Sigmoid colon (tissue), 7 donors: ENCODE measurements at places on chromosomes 6 and 20. TPM values are rescaled to one million over a fixed set of nuclear protein-coding genes. Genes with fewer than 3 reads are reported as not detected.

DNA sequence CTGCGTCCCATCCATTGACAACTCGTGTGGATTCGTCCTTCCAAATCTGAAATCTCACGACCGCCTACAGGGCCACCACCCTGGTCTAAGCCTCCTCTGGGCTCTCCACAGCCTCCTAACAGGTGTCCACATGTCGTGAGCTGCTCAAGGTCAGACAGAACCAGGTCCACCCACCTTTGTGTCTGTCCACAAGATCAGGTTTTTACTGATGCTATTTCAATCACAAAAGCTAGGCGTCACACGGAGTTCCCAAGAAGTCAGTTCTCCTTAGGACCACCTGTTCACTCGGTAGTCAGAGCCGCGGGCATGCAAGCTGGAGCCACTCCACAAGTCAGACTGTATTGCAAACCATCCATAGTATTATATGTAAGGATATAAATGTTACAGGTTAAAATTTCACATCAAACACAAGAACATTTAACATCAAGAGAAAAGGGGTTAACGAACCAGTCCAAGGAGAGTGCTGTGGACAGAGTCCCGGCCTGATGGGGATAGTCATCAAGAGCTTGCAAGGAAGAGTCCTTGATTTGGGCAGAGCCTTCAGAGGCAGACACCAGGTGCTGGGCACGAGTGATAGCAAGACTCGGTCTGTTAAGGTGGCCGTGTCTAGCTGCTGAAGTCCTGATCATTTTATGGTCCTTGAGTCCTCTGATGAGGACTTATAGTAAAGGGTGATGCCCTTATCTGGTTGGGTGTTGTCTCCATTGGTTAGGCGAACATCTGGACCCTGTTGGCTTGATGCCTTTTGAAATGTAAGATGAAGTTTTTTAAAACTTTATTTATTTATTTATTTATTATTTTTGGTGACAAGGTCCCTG is 731 bp upstream of the DNPH1 start:
- DNase-seq = peak; percentile 52

DNA sequence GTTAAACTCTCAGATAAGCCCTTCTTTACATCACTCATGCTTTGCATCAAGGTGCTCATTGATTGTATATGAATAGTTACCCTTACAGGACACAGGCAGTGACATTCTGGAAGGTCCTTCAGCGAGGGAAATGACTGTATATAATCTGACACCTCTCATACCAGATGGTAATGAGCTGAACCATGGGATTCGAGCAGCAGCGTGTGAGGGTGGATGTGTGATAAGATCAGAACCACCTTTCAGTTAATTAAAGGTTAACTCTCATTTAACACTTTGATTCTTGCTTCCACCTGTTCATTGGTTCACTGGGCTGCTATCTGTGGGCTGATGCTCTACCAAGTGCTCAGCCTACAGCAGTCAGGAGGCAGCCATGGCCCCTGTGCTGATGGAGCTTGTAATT is 24.2 kb downstream of the NEDD9 start:
- DNase-seq = no peak

- DNase-seq = no peak
Observed at GRCh38 chr6:41692730-41693129, 42.7 kb downstream of the TFEB start.

Gene IMPG1
- total RNA-seq = not detected

GRCh38 chr6:14932485-14933182 is 313.2 kb upstream of the JARID2 start:
- no peak for DNase-seq

GRCh38 chr6:124294574-124295200 is 491.0 kb downstream of the NKAIN2 start:
- no peak for DNase-seq

DNA sequence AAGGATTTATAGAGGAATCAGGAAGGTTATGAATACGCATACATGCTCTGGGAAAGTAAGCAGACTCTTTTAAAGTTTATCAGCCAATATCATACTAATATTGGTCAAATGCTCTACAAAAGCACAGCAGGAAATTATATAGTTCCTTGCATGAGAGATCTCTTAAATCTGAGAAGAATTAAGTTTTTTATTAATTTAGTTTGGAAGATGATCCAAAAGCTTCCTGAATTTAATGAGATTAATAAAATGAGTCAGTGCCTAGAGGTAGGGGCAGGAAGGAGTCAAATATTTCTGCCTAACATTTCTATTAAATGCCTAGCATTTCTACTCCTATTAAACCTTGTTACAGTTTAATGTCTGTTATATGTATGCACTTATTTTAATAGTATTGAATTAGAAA is 1608.2 kb downstream of the GRIK2 start:
- DNase-seq = no peak

Gene GABRR1
- not detected for total RNA-seq

- DNase-seq = no peak
Observed at GRCh38 chr6:141033101-141033500, 1099.6 kb upstream of the GJE1 start.

GRCh38 chr20:25025986-25026605 is 31.8 kb downstream of the ACSS1 start:
- peak; percentile 58 for DNase-seq

DNA sequence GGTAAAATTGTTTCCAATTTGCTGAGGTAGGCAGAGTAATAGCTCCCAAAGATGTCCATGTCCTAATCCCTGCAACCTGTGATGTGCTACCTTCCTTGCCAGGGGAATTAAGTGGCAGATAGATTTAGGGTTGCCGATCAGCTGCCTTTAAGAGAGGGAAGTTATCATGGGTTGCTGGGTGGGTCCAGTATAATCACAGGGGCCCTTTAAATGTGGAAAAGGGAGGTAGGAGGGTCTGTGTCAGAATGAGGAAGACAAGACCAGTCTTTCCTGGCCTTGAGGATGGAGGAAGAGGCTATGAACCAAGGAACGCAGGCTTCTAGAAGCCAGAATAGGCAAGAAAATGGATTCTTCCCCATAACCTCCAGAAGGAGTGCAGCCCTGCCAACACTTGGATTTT is 50.7 kb downstream of the CTCFL start:
- DNase-seq = peak; percentile 32

Gene ZKSCAN3
- 5.4 TPM for total RNA-seq

Gene PRDM1
- total RNA-seq = 0.55 TPM

Gene TTK
- 0.55 TPM for total RNA-seq

Gene CAGE1
- not detected for total RNA-seq

Gene TAB2
- total RNA-seq = 100 TPM

- no peak for DNase-seq
Observed at GRCh38 chr6:155030148-155030720, 35.1 kb downstream of the TIAM2 start.
